GM23338 (cell line): ENCODE measurements at places on chromosomes 11 and 22. TPM values are rescaled to one million over a fixed set of nuclear protein-coding genes. Genes with fewer than 3 reads are reported as not detected.

- no peaks in the 10 kb centered on the region for H3K36me3 ChIP-seq
- no peak overlapping the region for H3K4me3 ChIP-seq
- DNase-seq, result no peak
These were observed 154.6 kb downstream of the MAML2 start for GRCh38 chr11:96188243-96189006.

DNA sequence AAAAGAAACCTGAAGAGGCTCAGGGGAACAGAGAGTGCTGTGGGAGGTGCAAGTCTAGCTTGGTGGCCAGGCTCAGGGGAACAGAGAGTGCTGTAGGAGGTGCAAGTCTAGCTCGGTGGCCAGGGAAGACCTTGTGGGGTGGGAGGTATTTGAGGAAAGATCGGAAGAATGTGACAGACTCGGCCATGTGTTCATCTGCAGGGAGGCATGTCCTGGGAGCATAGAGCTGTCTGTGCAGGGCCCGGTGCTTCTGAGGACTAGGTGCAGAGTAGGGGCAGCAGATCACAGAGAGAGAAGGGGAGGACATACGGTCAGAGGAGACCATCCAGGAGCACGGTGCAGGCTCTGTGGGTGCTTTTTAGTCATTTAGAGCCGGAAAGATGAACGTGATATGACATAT is 10.8 kb downstream of the IFITM10 start:
- no peaks in the 10 kb centered on the region for H3K36me3 ChIP-seq
- H3K27me3 ChIP-seq, result no peaks in the 10 kb centered on the region; the same call in 1 of the 2 replicates
- DNase-seq, result no peak
- no peak overlapping the region for H3K27ac ChIP-seq
- H3K4me1 ChIP-seq, result no peaks in the 10 kb centered on the region

Gene LYVE1
- total RNA-seq, result 0.94 TPM in 1 of 2 replicates, not detected in the other

Gene GUCY1A2
- 0.93 and 1.4 TPM in 2 replicates for total RNA-seq

DNA sequence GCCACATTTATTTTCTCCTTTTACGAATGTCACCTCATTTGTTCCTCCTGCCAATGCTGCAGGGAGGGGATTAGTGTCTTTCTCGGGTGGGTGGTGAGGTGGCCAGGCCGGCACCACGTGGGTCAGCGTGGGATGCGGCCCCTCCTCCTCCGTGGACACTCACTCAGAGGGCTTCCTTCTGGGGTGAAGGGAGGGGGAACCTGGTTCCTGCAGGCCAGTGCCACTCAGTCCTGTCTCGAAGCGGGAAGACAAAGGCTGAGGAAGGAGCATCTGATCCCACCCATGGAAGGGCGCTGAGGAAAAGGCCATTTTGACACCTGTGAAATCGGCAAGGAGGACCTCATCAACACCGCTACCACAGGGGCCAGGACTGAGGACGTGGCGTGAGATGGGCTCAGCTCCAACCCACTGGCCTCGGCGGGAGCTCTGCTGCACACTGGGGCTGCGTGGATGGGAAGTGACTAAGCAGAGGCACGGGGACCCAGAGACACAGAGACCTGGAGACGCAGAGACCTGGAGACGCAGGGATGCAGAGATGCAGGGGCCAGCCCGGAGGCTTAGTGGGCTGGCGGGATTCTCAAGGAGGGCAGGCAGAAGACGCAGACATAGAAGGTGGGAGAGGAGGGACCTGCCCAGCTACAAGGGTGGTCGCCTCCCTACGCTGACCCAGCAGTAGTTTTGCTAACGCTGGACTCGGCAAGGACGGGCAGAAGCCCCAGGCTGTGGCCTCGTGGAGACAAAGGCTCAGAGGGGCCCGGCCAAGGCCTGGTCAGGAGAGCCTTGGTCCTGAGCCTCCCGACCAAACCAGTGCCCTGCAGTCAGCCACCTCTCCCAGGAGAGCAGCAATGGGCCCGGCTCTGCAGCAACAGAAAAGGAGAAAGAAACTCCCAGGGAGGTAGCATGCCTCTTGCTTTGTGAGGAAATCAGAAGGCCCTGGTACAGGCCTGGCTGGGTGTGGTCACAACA is 1071.2 kb downstream of the BRD1 start:
- no peaks in the 10 kb centered on the region for H3K4me1 ChIP-seq
- H3K36me3 ChIP-seq, result no peaks in the 10 kb centered on the region
- DNase-seq, result no peak
- no peak overlapping the region for H3K27ac ChIP-seq
- no peak overlapping the region for H3K4me3 ChIP-seq

Gene B3GAT1
- total RNA-seq, result 24.8 and 28.3 TPM in 2 replicates

Gene TIMM10
- 59.1 and 75.8 TPM in 2 replicates for total RNA-seq

Gene ATL3
- total RNA-seq, result 20.4 and 24.4 TPM in 2 replicates

- H3K4me3 ChIP-seq, result no peak overlapping the region
- DNase-seq, result no peak
- H3K27me3 ChIP-seq, result no peaks in the 10 kb centered on the region
These were observed 157.9 kb upstream of the CARD18 start for GRCh38 chr11:105297463-105297862.

- H3K4me1 ChIP-seq, result peaks cover 20% of the 10 kb centered on the region
- no peaks in the 10 kb centered on the region for H3K36me3 ChIP-seq
- no peak for DNase-seq
- H3K4me3 ChIP-seq, result no peak overlapping the region
- H3K27me3 ChIP-seq, result no peaks in the 10 kb centered on the region
- no peak overlapping the region for H3K27ac ChIP-seq
These were observed 36.7 kb upstream of the CLMP start for GRCh38 chr11:123231777-123232176.

DNA sequence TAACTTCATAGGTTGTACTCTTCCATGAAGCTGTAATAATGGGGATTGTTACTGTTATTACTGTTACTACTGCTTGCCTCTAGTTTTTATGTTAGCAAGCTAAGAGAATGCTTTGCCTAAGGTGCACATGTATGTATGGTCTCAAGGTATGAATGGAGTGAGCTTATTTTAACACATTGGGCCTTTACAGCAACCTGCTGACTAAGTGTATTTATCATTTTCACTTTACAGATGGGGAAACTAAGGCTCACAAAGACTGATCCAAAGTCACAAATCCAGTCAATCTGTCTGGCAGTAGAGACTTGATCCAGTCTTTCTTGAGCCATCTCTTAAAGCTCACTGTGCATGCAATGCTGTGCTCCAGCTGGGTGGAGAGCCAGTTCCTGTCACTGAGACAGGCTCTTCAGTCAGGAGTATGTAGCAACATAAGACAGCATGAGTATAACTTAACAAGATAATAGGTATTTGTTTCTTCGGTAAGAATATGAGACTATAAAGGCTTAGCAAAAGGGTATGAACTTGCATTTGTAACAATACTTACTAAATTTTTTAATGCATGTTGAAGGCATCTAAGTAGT is 66.5 kb downstream of the PPP2R1B start:
- H3K4me1 ChIP-seq, result peaks cover 4% of the 10 kb centered on the region; the same call in 1 of the 2 replicates
- H3K27me3 ChIP-seq, result no peaks in the 10 kb centered on the region
- no peaks in the 10 kb centered on the region for H3K36me3 ChIP-seq

DNA sequence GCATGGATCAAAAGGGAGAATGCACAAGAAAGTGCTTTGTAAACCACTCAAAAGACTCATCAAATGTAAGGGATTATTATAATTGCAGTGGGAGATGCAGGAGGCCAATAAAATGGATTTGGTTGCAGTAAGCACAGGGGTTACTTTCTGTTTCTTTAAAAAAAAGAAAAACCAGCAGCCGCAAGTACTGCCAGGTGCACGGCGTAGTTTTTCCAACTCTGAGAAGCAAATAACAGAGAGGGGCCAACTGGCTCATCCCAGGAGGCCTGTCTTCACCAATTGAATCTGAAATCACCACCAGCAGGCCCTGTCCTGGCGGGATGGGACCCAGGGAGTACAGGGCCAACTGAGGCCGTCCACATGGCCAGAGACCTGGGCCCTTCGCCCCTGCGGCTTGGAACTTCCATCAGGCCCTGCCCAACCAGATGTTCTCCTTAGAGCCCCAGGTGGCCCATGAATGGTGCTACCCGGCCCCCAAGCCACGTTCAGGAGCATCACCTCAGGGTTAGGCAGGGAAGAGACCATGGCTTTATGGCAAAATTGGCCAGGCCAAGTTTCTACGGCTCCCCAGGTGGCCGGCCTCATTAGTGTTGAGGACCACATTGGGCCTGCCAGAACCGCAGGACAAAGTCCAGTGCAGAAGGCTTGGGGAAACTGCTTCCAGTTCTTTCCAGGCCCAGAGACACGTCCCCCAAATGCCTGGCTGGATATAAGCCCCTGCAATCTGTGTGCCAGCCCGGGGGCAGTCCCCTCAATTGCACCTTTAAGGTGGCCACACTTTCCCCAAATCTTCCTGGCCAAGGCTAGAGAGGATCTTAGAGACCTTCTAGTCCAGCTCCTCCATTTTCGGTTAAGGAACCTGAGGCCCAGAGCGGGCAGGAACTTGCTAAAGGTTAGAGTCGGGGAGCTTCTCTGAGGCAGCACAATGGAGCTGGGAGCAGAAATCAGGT is 61.7 kb downstream of the CHRDL2 start:
- H3K4me1 ChIP-seq, result no peaks in the 10 kb centered on the region
- no peak overlapping the region for H3K4me3 ChIP-seq
- H3K27me3 ChIP-seq, result no peaks in the 10 kb centered on the region
- no peak overlapping the region for H3K27ac ChIP-seq
- no peaks in the 10 kb centered on the region for H3K36me3 ChIP-seq
- no peak for DNase-seq

DNA sequence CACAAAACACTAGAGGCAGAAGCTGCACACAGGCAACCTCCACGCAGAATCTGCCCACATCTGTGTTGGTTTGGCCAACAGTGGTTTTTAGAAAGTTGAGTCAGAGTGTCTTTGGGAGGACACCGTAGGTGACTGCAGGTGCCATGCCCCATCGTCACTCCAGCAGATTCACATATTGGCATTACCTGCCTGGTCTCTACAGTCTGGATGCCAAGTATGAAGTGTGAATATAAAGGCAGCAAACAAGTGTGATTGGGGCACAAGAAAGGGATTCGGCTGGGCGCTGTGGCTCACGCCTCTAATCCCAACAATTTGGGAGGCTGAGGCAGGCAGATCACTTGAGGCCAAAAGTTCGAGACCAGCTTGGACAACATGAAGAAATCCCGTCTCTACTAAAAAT is 11.0 kb upstream of the FXYD2 start:
- no peaks in the 10 kb centered on the region for H3K36me3 ChIP-seq
- H3K4me1 ChIP-seq, result no peaks in the 10 kb centered on the region
- H3K27ac ChIP-seq, result no peak overlapping the region
- no peak overlapping the region for H3K4me3 ChIP-seq
- no peaks in the 10 kb centered on the region for H3K27me3 ChIP-seq

DNA sequence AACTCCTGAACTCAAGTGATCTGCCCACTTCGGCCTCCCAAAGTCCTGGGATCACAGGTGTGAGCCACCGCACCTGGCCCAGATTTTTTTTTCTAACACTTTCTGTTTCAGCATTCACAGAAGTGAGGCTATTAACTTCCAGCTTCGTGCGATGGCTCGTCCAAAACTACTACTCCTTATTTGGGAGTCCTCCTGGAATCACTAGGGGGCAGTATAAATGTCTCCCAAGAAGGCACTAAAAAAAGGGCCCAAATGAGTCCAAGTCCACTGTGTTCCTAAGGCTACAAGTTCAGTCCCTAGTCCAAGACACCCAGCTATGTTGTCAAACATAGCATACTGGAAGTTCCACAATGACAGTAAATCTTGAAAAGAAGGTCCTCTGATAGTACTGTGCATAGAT is 63.2 kb upstream of the BIRC3 start:
- no peaks in the 10 kb centered on the region for H3K27me3 ChIP-seq
- H3K4me1 ChIP-seq, result no peaks in the 10 kb centered on the region
- DNase-seq, result peak; percentile 87

- no peak overlapping the region for H3K4me3 ChIP-seq
- no peaks in the 10 kb centered on the region; the same call in 1 of the 2 replicates for H3K4me1 ChIP-seq
- H3K36me3 ChIP-seq, result no peaks in the 10 kb centered on the region
- no peak overlapping the region for H3K27ac ChIP-seq
- DNase-seq, result no peak
These were observed 37.4 kb upstream of the TP53I11 start for GRCh38 chr11:44988111-44988510.

Gene NCAPD3
- total RNA-seq, result 48.9 and 49.8 TPM in 2 replicates

DNA sequence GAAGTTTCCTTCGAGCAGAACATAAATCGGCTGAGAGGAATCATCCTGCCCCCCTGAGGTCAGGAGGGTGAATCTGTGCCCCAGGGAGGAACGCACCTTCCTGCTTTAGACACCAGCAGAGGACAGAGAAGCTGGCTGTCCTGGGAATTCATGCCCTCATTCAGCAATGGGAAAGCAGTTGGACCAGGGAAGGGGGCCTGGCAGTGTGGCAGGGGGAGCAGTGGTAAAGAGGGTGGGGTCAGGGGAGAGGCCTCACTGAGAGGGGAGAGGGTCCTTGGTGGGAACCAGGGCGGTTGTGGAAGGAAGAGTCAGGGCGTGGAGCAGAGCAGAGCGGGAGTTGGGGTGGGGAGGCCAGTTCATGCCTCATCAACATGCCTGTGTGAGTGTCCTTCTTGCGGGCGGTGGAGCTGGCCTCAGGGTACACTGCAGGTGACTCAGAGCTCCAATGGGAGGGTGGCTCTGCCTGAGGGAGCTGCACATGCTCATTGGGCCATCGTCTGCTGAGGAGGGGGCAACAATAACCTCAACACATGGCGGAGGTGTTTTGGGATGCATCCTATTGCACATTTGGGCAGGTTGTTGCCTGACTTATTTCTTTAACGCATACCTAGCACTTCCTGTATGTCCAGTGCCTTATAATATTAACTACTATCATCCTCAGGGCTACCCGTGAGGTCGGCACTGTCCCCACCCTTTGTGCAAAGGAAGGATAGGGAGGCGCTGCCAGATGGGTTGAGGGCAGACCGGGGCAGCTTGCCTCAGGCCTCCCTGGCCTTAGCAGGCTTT is 23.2 kb downstream of the MED15 start:
- peak overlapping the region; percentile 63; the same call in 1 of the 2 replicates for H3K27ac ChIP-seq
- DNase-seq, result no peak
- H3K27me3 ChIP-seq, result no peaks in the 10 kb centered on the region
- H3K4me3 ChIP-seq, result no peak overlapping the region

Gene IL10RA
- total RNA-seq, result 0.10 and 0.23 TPM in 2 replicates

GRCh38 chr22:22935546-22936157 is 48.0 kb downstream of the IGLL5 start:
- DNase-seq, result peak; percentile 24
- peaks cover 54% of the 10 kb centered on the region for H3K27me3 ChIP-seq
- H3K4me3 ChIP-seq, result no peak overlapping the region
- H3K36me3 ChIP-seq, result no peaks in the 10 kb centered on the region

Gene CD3G
- total RNA-seq, result not detected in 2 replicates

DNA sequence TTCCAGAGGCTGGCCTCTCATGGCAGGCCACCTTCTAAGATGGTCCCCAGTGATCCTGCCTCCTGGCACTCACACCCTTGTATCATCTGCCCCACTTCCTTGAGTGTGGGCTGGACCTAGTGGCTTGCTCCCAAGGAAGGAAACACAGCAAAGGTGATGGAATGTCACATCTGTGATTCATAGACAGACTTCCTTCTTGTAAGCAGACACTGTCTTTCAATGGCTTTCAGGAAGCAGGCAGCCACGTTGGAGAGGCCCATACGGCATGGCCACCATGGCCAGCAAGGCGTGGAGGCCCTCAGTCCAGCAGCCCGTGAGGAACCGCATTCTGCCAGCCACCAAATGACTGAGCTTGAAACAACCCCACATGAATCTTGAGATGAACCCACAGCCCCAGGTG is 11.3 kb downstream of the LMO1 start:
- no peak overlapping the region for H3K4me3 ChIP-seq
- no peaks in the 10 kb centered on the region for H3K27me3 ChIP-seq
- no peak for DNase-seq
- no peak overlapping the region for H3K27ac ChIP-seq
- H3K4me1 ChIP-seq, result no peaks in the 10 kb centered on the region

Gene UFD1
- 53.5 and 54.1 TPM in 2 replicates for total RNA-seq

GRCh38 chr11:133064152-133064877 is 468.0 kb downstream of the OPCML start:
- H3K4me1 ChIP-seq, result peaks cover 10% of the 10 kb centered on the region
- no peaks in the 10 kb centered on the region for H3K36me3 ChIP-seq
- DNase-seq, result peak; percentile 94

GRCh38 chr22:19063581-19064353 is 58.4 kb downstream of the DGCR2 start:
- no peak overlapping the region for H3K4me3 ChIP-seq
- H3K27ac ChIP-seq, result no peak overlapping the region
- no peaks in the 10 kb centered on the region for H3K36me3 ChIP-seq
- no peaks in the 10 kb centered on the region for H3K4me1 ChIP-seq
- no peak for DNase-seq
